ENCODE measurements at places on chromosomes 13 and 19.

GRCh38 chr13:48446464-48446863, 33.6 kb upstream of the LPAR6 start:
- no peak for DNase-seq

GRCh38 chr19:739998-740715, 10.8 kb upstream of the MISP start:
- DNase-seq, result no peak

GRCh38 chr13:36912369-36912768, 7.7 kb downstream of the SMAD9 start:
- DNase-seq, result no peak

DNA sequence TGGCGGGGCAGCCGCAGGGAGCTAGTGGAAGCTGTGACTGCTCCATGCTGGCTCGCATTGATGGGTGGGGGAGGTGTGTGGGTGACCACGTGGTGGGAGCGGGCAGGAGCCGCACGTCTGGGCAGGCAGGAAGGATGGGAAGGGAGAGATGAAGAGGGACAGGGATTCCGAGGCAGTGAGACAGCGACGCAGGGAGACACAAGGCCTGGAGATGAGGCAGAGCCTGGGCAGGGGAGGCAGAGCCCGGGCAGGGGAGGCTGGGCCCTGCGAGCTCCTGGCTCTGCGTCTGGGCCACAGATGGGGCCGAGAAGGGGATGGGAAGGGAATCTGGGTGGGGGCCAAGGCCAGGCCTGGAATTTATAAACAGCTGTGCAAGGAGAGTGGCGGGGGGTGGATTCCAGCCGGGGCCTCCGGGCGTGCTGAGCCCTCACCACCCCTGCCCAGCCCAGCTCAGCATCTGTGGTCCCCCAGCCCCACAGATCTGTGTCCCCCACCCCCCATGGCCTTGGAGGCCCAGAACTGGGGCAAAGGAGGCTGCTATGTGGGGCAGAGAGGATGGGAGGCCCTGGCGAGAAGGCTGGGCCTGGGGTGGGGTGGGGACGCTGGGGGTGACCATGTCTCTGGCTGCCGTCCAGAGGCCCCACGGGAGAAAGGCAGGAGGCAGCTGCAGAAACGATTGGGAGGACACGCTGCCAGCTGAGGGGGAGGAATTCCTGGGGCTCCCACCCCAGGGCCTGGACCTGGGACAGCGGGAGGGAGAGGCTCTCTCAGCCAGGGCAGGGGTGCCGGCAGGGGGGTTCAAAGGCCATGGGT, 6.0 kb downstream of the EHD2 start:
- peak; percentile 67 for DNase-seq

GRCh38 chr13:96671073-96671472, 323.2 kb downstream of the OXGR1 start:
- no peak for DNase-seq

- DNase-seq, result no peak
These were observed 19.6 kb upstream of the PCCA start for GRCh38 chr13:100069278-100069677.

DNA sequence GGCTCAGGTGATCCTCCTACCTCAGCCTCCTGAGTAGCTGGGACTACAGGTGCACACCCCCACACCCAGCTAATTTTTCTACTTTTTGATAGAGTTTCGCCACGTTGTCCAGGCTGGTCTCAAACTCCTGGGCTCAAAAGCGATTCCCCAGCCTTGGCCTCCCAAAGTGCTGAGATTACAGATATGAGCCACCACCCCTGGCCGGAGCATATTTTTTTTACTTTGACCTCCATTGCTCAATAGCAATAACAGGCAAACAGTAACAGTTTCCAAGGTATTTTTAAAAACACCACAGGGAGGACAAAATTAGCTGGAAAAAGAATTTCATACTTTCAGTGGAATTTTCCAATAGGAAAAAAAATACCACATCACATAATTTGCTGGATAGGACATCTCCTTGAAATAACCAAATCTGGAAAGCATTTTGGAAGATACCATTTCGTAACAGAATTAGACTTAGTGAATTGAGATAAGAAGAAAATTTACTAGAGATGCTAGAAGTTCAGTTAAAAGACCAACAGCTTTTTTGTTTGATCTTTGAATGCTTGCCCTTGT, 5.2 kb downstream of the DUXA start:
- DNase-seq, result no peak

DNA sequence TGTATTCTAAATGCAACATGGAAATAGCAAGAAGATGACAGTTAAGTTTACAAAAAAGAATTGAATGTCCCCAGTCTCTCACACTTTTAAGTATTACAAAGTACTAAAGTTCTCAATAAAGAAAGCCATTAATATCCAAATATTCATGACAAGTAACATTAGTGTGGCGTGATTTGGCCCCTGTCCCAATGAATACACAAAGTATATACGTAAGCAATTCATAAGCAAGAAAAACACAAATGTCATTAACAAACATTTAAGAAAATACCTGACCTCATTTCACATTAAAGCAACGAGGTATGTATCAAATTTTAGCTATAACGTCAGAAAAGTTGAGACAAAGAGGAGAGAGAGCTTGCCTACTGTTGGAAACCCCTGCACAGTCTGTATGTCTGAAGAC, 241.9 kb upstream of the IRS2 start:
- DNase-seq, result no peak

- no peak for DNase-seq
These were observed 80.7 kb downstream of the ZNF536 start for GRCh38 chr19:30452931-30453330.

- DNase-seq, result no peak
These were observed 3.9 kb upstream of the FAM216B start for GRCh38 chr13:42777467-42777866.

DNA sequence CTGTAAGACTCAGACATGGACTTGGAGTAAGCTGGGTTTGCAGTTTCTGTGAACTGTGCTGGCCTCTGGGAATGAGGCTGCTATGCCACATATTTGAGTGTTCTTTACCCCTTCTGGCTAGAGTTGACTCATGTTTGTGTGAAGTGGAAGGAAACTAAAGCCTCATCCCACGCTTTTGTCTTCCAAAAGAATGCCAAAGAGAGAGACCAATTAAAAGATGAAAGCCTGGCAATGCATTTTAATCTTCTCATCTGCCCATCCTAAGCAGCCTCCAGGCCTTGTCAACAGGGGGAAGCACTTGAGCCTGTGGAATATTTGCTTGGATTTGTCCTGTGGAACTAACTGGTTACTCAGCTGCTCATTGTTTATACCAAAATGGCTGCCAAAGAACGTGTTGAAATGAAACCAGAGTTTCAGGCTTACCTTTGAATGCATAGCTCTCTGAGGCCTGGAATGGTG, 49.1 kb downstream of the LMO7 start:
- no peak for DNase-seq

DNA sequence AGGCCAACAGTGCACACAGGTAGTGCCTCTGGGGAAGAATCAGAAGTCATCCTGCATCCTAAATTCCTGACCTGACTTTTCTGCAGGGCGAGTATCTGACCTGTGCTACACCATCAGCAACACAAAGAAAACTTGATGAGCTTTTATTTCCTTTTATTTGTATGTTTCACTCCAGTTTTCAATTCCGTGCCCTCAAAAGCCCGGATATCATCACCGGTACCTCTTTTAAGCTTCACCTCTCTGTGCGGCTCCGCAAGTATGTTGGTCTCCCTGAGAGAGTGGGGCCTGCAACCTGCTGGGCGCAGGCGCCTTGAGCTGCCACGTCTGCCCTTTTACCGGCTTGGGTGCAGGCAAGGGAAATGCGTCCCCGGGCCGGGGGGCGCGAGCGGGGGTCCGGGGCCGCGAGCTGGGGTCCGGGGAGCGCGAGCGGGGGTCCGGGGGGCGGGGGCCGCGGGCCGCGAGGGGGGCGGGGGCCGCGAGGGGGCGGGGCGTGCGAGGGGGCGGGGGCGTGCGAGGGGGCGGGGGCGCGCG, 4.3 kb upstream of the DUXA start:
- peak; percentile 18 for DNase-seq

- DNase-seq, result no peak
These were observed 205.0 kb downstream of the NALCN start for GRCh38 chr13:101211261-101211660.

GRCh38 chr13:94427313-94427953, 52.0 kb downstream of the DCT start:
- no peak for DNase-seq

DNA sequence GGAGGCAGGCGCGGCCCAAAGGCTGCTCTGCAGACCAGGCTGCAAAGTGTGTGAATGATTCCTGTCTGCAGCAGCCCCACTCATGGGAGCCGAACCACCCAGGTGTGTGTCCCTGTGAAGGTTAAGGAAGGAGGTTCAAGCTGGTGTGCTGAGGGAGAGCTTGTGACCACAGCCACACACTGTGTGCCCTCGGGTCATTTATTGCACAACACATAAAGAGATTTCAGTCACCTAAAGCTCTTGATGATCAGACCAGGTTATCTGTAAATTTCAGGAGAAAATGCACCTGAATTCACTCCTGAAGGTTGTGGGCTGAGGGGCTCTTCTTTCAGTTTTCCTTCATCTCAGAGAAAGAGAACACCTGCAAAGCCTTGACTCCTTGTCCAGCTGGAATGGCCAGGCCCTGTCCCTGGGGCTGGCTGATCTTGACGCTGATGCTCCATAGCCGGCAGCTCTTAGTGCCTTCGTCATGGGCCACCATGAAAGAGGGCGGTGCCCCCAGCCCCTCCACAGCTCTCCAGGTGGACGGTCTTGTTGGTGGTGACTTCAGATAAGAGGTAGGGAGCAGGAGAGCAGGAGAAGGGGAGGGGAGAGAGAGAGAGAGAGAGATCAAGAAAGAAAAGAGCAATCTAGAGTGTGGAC, 110.8 kb upstream of the C1QTNF9B start:
- no peak for DNase-seq

GRCh38 chr19:8116437-8117293, 32.7 kb downstream of the FBN3 start:
- DNase-seq, result no peak

DNA sequence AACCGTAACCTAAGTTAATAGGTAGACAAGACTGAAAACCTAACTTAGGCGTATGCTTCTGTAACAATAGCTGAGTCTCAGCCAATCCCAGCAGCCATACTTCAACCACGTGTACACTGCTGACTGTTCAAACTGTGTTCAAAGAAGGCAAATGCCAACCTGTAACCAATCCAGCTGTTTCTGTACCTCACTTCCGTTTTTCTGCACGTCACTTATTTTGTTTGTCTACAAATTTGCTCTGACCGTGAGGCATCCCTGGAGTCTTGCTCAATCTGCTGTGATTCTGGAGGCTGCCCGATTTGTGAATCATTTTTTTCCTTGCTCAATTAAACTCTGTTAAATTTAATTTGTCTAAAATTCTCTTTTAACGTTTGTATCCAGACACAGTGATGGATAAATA, 59.2 kb downstream of the EDNRB start:
- no peak for DNase-seq
